ENCODE measurements at places on chromosomes 3 and 15.
A peak's percentile ranks its signal among the peaks of the same experiment; 100 is the strongest.

GRCh38 chr3:146589899-146590508 lies 15.1 kb downstream of the PLSCR5 start:
- no peak for DNase-seq

DNA sequence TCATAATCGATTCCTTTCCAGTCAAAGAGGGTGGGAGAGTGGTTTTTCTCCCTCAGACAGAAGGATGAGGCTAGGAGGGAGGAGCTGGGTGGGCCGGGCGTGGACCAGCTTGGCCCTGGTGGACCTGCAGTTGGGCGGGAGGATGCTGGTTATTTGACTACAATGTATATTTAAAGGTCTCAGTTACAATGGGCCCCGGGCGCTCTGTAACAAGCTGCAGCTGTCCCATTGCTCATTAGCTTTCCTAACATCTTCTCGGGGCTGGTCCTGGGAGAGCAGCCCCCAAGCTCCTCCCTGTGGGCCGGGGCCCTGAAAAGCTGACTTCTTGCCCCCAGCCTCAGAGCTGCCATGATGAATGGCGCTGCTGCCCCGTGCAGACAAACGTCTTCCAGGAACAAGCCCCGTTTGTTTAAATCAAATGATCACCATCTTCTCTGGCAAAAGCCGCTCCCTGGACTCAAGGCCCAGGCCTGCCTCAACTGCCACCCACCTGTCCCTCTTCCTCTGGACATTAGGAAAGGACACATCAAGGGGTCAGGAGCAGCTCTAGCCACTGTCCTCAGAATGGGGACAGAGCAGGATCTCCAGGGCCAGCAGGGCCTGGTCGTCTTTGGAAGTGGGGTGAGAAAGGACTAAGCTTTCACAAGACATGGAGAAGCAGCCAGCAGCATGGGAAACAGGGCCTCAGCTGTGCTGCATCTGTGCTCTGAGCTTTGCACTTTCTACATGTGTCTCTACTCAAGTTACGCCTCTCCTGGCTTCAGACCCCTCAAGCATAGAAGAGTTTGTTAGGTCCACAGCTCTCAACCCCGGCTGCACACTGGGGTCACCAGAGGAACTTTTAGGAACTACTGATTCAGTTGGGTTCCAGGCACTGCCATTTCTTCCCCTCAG lies 38.6 kb downstream of the MAGEF1 start:
- no peak for DNase-seq

DNA sequence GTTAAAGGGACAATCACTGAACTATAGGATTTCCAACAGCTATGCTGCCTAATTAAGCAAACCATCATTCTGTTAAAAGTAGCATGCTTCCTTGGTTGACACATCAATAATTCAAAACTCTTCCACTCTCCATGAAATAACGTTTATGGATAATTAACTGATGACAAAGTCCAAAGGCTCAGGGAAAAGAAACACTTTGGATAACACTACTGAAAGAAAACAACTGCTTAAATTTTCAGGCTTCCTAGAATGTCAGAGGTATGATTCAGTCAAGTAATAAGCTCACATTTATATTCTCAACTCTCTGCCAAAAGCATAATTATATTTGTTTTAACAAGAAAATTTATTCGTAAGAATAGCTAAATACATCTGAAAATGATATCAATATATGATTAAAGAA lies 49.6 kb downstream of the WDR72 start:
- no peak for DNase-seq

DNA sequence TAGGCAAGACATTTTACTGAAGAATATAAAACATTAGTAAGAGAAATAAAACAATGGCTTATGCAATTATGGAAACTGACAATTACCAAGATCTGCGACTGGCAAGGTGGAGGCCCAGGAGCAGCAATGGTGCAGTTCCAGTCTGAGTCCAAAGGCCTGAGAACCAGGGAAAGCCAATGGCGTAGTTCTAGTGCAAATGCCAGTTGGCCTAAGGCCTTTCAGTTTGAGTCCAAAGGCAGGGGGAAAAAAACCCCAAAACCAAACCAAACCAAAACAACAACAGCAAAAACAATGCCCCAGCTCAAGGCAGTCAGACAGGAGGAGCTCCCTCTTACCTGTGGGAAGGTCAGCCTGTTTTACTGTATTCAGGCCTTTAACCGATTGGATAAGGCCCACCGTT lies 72.6 kb downstream of the ST6GAL1 start:
- DNase-seq: no peak

DNA sequence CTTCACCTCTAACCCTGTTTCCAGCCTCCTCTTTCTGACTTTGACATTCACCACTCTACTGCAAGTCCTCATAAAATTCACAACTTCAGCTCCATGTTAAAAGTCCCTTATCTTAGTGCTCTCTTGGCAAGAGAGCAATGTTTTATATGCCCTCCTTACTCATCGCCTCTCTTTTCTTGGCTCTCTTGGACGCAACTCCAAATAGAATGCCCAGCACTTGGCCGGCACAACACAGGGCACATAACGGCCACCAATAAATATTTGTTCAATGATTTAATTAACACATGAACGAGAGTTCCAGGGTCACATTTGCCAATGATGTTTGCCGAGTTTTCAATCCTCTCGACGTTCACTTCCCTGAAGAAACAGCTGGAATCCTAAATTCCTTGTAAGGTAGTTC lies 401.4 kb downstream of the ROBO1 start:
- no peak for DNase-seq

DNA sequence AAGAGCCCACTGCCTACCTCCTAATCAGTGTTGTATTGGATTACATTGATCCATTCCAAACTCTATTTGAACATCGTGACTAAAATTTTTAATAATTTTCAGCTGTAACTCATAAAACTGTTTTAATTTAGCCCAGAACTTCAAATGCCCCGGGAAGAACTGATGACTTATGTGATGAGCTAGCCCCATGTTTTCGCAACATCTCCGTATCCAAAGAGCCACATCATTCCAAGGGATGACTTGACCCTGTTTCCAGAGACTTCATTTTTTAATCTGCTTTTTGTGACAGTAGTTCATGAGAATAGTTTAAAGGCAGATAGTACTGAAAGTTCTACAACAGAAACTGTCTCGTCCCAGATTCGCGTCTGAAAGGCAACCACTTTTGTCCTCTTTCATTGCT lies 97.4 kb downstream of the STAC start:
- no peak for DNase-seq

- DNase-seq: no peak
Measured at GRCh38 chr3:179021119-179021903, 50.3 kb downstream of the ZMAT3 start.

- no peak for DNase-seq
Measured at GRCh38 chr3:123064914-123065313, 1.9 kb upstream of the PDIA5 start.

DNA sequence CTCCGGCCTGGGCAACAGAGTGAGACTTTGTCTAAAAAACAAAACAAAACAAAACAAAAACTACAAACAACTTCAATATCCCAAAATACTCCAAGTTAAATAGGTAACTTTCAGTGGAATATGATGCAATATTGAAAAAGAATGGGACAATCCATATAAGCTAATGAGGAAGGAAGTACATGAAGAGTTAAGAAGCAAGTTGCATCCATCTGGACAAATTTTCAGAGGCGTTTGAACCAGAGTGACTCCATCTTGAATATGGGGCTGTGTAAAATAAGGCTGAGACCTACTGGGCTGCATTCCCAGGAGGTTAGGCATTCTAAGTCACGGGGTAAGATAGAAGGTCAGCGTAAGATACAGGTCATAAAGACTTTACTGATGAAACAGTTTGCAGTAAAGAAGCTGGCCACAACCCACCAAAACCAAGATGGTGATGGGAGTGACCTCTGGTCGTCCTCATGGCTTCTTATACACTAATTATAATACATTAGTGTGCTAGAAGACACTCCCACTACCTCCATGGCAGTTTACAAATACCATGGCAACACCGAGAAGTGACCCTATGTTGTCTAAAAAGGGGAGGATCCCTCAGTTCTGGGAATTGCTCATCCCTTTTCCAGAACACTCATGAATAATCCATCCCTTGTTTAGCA lies 58.1 kb upstream of the LCTL start:
- no peak for DNase-seq

GRCh38 chr3:12891985-12892839 lies 50.8 kb upstream of the RPL32 start:
- DNase-seq: peak; percentile 32

DNA sequence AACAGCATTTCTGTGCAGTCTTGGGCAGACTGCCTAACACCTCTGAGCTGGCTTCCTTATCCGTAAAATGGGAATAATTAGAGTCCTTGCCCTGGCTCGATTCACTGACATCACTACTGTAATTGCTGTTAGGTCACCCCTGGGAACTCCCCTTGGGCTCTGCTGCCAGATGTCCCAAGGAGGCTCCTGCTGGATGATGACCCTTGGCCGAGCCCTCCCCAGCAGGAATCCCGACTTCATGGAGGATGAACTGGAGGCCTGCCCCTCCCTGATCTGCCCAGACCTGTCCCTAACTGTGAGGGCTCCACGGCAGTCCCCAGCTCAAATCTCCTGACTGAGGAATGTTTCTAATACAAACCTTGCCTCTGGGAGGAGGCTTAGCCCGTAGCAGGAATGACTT lies 18.0 kb downstream of the ESYT3 start:
- no peak for DNase-seq

GRCh38 chr3:170222647-170223541 lies 670 bp downstream of the PRKCI start:
- DNase-seq: peak; percentile 23

DNA sequence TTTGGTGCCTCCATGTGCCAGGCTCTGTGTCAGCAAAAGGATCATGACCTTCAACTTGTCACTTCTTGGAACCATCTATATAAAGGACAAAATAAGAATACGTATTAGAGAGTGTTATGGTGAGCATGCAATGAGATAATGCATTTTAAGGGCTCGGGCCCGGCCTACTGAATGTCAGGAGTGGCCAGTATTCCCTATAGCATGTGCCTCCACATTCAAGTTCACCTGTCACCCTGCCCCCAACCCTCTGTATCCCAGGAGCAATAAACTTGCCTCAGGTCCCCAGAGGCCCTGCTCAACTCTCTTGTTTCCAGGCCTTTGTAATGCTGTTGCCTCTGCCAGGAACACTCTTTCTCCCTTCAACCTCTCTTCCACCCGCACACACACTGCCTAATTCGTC lies 90.2 kb upstream of the SLC6A11 start:
- no peak for DNase-seq

DNA sequence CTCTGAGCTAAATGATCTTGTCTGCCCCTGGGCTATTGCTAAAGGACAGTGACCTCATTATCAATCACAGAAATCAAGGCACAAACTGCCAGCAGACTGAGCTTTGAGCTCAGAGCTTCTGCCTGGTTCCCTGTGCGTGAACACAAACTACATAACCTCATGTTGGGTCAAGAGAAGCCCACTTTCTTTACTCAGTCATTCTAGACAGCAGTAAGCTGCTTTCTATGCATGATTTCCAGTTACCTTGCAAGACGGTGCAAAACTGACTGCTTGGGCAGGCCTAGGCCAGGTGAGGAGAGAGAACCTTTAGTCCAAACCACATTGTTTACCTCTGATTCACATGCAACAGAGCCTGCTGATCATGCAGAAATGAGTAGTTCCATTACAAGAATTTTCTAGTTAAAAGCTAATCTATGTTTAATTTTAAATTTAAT lies 75.1 kb downstream of the ARRDC4 start:
- DNase-seq: no peak

DNA sequence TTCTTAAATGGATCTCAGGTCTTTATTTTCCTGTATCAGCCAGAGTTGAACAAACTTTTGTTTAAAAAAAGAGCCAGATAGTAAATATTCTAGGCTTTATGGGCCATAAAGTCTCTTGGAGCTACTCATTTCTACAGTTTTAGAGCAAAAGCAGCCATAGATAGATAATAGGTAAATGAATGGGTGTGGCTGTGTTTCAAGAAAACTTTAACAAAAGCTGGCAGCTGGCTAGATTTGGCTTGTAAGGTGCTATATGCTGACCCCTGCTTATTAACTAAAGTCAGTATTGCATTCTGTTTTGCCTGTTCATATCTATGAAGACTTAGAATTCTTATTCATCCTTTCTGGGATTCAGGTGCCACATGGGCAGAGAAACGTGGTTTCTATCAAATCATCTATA lies 29.0 kb downstream of the MFN1 start:
- DNase-seq: no peak

DNA sequence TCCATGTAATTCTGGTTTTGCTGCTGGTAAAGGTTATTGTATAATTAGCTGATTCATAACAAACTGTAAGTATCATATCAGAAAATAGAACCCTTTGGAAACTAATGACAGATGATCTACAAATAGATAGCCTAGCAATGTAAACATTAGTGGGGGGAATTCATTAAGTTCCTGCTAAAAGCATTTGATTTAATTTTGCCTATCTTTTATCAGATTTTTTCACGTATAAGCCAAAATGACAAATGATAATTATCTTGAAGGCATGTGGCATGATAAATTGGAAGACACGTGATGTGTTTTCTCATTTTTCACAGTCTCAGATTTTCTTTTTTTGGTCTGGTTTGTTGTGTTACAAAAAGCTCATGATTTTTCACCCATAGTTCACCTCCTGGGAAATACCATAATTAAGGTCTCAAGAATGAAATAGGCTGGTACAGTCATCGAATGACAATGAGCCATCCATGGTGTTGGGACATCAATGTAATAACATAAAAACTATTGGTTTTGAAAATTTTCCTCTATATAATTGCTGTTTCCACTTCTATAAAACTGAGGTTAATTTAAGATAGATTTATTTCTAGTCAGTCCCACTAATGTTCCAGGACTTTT lies 325.9 kb upstream of the TBL1XR1 start:
- DNase-seq: no peak

DNA sequence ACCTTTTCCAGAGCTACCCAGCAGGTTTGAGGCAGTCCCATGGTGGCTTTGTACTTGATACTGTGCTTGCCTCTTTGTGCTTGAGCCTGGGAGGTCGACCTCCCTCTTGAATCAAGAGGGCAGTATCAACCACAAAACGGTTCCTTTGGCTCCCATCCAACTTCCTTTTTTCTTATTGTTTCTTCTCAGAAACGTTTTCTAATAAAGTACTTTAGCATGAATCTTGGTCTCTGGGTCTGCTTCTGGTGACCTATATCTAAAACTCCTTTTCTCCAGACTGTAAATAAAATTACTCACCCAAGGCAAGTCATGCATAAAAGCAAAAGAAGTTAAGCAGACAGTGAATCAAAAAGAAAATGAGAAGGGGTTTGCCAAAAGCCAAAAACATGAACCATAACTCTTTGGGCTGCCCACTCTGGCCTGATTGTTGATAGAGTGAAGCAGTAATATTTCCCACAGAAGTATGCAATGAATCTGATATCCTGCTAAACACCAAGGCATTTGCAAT lies 112.2 kb upstream of the SLC4A7 start:
- no peak for DNase-seq

- DNase-seq: no peak
Measured at GRCh38 chr15:64897345-64897985, 14.2 kb upstream of the ANKDD1A start.

Data from activated CD4-positive, alpha-beta T cell treated with anti-CD3 and anti-CD28 coated beads, Interleukin-2, amount 50 U/mL, for 24 hours (primary cell).